ENCODE measurements at places on chromosomes 3 and 15.

DNA sequence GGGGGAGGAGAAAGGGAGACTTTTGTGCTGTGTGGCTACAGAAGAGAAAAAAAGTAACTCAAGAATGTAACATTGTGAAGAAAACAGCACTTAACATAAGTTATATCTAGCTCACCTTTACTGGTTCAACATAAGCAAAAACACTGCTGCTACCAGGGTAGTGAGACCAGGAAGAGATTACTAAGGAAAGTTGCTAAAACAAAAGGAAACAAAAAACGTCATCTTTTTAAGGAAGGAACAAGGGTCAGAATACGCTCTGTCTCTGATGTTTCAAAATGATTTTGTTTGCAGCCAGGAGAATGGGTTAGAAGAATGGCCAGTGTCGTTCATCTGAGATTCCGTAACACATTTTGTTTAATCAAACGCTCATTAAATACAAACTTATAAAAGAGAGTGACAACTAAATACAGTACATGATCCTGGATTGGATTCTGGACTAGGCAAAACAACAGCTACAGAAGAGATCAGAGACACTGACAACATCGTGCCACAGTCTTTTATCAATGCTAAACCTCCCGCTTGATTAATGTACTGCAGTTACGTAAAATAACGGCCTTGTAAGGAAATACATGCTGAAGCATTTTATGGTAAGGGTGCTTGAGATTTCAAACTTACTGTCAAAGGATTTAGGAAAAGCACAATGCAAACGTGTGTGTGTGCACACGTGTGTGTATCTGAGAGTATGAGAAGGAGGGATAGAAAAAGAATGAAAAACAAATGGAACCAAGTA lies 67.7 kb downstream of the FOXP1 start:
- DNase-seq, result no peak

DNA sequence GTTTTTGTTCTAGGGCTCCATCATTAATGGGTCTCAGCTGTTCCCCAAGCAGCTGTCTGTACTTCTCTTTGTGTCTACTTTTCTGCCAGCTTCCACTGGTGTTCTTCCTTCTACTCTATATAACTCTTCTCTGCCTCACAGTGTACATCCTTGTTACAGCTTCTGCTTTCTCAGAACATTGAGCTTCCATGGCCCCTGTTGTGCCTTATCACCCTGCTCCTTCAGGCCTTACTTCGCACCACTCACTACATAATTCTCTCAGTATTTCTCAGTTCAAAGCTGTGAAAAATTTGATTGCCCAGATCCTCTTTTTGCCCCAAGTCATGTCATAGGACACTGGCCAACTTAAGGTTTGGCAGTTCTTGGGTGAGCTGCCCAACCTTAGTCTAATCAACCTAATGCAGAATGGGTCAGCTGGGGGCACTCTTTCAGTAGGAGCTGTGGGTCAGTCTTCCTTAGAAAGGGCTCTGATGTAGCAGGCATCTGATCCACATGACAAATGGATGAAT lies 28.9 kb downstream of the CSTA start:
- no peak for DNase-seq

GRCh38 chr15:36579792-36580431 lies 486 bp downstream of the CDIN1 start:
- DNase-seq, result no peak

- DNase-seq, result peak; percentile 35
Measured at GRCh38 chr15:69304182-69304545, 5.5 kb downstream of the PAQR5 start.

DNA sequence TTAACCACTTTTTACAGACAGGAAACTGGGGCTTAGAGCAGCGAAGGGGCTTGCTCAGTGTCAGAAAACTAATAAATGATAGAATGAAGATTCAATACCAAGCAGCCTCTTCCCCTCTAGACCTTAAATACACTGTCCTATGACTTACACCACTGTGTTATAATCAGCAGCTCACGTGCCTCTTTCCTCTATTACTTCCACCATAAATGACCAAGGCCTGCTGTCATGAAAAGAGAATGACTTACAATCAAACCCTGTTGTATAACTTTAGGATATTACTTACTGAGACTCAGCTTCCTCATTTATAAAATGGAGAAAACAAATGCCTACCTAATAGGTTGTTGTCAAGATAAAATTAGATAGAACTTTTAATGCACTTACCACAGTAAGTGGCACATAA lies 11.6 kb downstream of the FMN1 start:
- DNase-seq, result no peak

- no peak for DNase-seq
Measured at GRCh38 chr15:44385344-44385942, 42.0 kb upstream of the CTDSPL2 start.

DNA sequence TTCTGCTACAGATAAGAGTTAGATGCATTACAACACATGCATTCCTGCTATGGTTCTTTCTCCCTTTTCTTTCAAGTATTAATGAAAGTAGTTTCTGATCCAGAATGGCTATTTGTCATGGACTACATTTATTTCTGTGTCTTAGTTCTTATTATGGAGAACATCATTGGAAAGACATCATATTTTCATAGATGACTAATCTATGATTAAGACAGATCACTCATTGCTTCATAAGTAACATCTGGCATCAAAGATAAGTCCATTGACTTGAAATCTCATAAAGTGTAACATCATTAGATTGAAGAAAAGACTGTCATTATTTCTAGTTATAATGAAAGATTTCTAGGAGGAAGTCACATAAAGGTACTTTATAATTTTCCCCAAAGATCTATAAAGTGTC lies 366.7 kb downstream of the NSUN3 start:
- DNase-seq, result no peak

- no peak for DNase-seq
Measured at GRCh38 chr3:14550651-14551611, 10.8 kb upstream of the GRIP2 start.

DNA sequence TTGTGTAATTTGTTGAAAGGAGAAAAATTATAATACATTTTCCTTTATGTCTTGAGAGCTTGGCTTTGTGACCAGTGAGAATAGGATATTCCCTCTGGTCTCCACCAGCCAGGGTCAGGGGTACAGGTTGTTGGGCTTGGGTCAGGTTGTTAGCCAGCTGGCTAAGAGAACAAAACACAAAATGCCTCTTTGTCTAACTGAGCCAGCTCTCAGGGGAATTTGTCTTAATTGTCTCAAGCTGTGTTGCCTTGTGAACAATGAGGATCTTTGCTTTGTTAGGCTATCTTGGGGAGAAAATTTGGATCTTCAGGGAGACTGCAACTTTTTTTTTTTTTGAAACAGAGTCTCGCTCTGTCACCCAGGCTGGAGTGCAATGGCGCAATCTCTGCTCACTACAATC lies 17.7 kb upstream of the GK5 start:
- no peak for DNase-seq

DNA sequence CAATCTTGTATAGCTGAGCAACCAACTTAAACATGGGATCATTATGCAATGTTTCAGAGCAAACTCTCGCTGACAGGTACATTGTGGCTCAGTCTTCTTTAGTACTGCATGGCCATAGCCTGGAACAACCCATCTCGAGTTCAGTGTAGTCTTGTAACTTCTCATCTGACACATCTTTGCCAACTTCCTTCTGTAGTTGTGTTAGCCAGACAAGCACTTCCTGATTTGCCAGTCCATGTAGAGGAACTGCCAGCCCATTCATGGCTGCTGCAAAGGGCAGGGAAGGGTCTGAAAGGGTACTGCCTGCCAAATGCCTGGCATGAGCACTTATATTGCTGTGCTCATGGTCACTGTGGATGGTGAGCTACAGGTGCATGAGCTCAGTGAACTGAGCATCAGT lies 49.2 kb upstream of the CCDC54 start:
- DNase-seq, result no peak

- DNase-seq, result no peak
Measured at GRCh38 chr3:61537366-61537765, 24.0 kb upstream of the PTPRG start.

GRCh38 chr3:197550489-197550888 lies 5.3 kb downstream of the BDH1 start:
- DNase-seq, result no peak

- DNase-seq, result no peak
Measured at GRCh38 chr3:103873021-103873420, 1438.2 kb downstream of the ZPLD1 start.

DNA sequence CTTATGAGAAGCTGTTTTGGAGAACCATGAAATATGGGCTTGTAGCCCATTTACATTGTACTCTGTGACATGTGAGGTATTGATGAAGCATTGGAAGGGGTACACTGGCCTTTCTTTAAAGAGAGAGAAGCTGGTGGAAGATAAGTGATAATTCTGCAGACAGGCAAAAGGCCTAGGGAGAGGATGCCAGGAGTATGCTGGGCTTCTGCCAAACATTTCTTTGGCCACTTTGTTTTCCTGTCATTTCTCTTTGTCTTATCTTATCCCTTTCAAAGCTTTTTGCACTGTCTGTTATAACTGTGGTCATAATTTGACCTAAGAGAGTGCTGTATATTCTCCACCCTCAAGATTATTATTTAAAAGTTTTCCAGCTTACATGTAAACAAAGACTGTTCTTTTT lies 109.6 kb upstream of the SEMA6D start:
- DNase-seq, result no peak

DNA sequence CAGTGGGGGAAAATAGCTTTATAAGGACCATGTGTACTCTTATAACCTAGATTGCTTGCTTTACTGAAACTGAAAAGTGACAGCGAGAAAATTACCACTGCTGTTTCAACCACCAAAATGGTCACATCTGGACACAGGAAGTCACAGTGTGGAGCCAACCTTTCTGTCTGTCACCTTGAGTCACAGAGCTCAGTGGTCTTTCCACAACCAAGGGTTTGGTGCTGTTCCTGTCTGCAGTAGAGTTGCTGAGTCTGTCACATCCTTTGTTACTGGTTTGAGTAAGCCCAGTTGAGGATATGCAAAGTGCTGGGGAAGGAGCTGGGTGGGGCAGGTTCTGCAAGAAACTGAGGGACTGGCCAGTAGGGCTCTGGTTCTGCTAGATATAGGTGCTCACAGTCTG lies 139.1 kb upstream of the EIF1B start:
- DNase-seq, result no peak

DNA sequence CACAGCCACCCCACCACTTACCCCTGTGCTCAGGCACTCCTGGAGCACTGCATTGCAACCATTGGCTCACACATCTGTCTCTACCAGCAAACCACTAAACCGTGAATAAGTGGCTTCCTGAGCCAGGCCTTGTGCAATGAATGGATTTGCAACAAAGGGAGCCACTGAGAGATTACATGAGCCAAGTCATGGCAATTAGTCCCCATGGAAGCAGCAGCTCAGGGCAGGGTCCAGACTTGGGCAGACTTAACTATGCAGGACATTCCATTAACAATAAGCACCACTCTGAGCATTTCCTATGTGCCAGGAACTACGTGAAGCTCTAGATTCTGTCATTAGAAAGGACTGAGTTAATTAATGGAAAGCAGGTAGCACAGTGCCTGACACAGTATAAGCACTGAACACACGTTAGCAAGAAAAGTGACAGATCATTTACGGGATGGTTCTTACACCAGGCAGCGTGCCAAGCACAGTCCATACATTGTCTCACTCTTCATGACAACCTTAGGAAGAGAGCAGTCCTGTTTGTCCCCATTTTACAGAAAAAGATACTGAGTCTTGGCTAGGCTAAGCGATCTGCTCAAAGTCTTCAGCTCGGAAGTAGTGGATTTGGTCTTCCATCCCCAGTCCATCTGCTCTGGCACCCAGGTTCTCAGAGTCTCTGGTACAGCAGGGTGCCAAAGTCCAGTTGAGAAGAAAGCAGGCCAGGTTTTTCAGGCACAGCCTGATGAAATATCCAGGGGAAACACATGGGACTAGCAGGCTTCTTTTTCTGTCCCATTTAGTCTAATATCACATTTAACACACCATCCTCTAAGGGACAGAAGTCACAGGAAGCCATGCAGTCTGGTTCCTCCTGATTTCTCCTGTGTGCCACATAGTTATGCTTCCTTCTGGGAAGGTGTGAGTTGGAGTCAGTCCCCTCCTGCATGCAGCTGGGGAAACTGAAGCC lies 44.1 kb downstream of the LIPC start:
- no peak for DNase-seq

DNA sequence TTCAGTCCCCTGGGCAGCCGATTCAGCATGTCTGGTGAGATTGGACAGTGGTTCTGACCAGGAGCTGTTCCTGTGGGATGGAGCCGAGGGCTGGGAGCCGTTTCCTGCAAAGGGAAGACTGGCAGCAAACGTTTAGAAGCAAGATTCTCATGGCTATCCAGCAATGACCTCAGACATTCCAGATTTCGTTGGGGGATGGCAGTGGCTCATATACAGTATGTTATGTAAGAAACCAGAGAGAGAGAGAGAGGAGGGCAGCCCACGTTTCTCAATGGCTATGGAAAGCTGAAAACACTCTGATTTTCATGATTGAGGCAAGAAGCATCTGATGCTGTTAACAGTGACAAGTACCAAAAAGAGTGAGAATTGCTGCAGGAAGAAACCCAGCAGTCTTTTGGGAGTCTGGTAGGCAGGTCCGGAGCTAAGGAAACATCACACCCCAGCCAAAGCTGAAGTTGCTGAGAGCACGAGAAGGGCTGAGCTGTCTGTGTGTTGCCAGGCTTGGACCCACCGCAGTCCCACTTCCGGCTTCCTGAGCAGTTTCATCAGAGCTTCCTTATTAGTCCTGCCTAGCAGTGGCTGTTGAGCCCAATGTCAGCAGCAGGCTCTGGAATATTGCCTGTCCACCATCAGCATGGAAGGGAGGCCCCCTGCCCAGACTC lies 25.6 kb upstream of the VPS8 start:
- DNase-seq, result no peak

- DNase-seq, result no peak
Measured at GRCh38 chr15:101781928-101782327, 21.4 kb upstream of the OR4F6 start.

GRCh38 chr3:43515208-43515917 lies 106.4 kb downstream of the ANO10 start:
- no peak for DNase-seq

GRCh38 chr3:194091141-194091540 lies 44.8 kb upstream of the HES1 start:
- DNase-seq, result no peak

DNA sequence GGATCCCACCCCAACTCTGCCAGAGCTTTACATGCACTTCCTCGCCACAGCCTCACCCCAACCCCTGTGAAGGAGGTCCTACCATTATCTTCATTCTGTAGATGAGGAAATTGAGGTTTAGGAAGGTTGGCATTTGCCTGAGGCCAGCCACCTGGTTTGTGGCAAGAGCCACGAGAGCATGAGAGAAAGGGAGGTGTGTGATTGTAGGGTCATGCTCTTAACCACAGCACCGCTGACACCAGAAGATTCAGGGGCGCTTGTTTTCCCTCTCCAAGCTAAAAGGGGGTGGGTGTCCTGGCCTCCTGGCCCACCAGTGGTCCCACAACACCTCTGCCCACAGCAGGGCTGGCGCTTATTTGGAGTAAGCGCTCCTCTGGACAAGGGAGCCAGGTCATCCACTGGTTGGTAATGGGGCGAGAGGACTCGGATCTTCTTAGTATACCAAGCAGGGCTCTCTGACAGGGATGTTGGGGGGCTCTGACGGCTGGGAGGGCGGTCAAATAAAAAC lies 691 bp downstream of the RHCG start:
- DNase-seq, result no peak
